ENCODE measurements at places on chromosomes 4 and X.

DNA sequence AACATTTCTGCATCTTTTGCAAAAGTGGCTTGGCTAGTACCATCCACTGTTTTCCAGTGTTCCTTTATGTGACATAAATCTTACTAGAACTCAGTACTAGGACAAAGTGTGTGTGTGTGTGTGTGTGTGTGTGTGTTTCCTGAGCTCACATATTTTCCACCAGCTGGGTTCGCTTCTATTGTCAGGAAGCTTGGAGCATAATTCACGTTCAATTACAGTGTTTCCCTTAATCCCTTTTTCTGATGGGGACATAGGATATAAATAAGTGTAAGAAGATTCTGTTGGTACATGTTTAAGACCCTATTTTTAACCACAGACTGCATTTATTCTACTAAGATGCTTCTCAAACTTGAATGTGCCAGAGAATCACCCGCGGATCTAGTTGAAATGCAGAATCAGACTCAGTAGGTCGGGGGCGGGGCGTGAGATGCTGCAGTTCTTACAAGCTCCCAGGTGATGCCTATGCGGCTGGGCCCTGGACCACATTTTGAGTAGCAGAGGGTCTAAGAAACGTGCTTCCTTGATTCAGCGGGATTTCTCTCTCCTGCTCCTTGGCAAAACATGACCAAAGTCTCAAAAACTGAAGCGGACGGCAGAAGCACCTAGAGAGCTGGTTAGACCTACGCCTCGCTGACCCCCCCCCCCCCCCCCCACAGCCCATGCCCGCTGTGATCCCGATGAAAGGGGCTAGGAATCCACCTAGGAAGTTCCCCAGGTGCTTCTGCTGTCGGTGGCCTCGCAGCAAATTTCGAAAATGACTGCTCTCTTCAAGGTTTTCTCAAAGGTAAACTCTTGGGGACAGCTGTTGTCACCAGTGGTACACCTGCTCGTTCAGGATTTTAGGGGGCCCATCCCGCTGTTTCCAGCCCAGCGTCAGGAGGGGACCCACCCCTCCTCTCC is 797 bp downstream of the CD99L2 start:
- no peak for DNase-seq

GRCh38 chr4:73662709-73663546 is 42.7 kb upstream of the RASSF6 start:
- DNase-seq, result peak; percentile 47

GRCh38 chr4:116501954-116502353 is 583.4 kb downstream of the TRAM1L1 start:
- DNase-seq, result no peak

- no peak for DNase-seq
Measured at GRCh38 chr4:184805462-184806228, 20.1 kb downstream of the ACSL1 start.

- no peak for DNase-seq
Measured at GRCh38 chrX:48854898-48855297, 19.5 kb upstream of the PCSK1N start.

DNA sequence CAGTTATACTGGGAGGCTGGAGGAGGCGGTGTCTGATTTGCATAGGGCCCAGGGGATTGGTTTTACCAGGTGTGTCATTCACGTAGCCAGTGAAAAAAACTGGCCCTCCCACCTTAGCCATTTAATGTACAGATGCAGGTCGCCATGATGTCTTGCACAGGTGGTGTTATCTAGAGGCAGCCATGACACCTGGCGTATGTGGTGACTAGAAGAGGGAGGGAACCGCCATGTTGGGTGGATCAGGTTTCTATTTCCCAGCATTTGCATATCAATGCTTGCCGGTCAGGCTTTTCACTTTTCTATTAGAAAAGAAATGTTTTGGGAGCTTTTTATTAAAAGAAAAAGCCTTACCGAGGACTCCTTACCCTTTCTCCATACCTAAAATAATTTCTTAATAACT is 523.4 kb downstream of the ADGRL3 start:
- no peak for DNase-seq

GRCh38 chrX:37776987-37777325 is 2.9 kb upstream of the CYBB start:
- no peak for DNase-seq

DNA sequence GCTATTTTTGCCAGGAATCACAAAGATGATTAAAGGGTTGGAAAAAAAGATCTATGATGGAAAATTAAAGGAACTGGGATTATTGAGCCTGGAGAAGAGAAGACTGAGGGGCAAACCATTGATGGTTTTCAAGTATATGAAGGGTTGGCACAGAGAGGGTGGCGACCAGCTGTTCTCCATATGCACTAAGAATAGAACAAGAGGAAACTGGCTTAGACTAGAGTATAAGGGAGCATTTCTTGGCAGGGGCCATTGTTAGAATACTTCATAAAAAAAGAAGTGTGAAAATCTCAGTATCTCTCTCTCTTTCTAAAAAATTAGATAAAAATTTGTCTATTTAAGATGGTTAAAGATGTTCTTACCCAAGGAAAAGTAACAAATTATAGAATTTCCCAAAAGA is 75.1 kb downstream of the NPNT start:
- DNase-seq, result no peak

DNA sequence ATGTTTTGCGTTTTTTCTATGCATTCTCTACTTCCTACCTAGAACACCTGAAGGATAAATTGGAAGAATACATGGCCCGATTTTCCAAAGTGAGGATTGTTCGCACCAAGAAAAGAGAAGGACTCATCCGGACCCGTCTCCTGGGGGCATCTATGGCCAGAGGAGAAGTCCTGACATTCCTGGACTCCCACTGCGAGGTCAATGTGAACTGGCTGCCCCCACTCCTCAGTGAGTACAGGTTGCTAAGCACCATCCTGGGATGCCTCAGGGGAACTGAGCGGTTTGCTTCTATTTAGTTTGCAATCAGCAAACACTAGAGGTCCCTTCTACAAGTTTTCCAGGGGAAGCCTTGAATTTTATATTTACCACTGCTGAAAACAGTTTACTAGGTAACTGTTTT is 359.3 kb upstream of the GALNT7 start:
- no peak for DNase-seq

DNA sequence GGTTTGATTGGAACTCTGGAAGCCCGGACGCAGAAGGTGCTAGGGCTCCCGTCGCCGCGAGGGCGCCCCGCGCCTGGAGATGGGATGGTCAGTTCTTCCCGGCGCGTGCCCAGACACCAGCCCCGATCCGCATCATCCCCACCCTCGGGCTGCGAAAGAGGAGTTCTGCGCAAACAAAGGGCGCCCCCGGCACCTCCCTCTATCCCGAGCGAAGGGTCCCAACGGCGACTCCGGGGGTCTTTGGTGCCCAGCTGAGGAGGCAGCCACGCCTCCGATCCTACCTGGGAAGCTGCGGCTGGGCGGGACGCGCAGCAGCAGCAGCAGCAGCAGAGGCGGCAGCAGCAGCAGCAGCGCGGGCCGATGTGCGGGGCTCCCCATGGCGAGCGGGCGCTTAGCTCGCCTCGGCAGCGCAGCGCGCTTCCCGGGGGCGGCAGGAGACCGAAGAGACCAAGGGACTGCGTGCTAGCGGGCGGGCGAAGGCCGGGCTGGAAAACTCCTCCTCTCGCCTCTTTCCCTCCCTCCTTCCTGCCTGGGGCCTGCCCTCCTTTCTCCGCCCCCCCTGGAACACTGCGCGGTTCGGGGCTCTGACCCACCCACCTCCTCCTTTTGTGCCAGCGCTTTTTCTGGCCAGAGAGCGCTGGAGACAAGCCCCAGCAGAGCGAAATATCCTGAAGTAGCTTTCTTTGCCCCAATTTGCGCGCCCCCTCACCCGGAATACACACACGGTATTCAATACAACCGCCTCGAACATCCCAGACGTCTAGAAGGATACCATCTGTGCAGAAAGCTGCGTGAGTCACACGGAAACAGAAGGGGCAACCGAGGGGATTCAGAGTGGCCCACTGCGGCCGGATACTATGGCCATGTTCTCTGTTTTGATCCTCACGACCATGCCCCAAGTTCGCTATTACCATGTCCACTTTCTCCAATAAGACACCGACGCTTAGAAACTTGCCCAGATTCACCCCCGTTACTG is at the start of gene SRPX:
TSS of gene SRPX (minus strand) at position 457 of the 976 bp plus-strand sequence. CDS start at position 378, 79 bp downstream.
- no peak for DNase-seq

- DNase-seq, result no peak
Measured at GRCh38 chr4:44421330-44422065, 27.1 kb downstream of the KCTD8 start.

GRCh38 chrX:118630848-118631247 is 96.6 kb upstream of the IL13RA1 start:
- no peak for DNase-seq

GRCh38 chr4:74543983-74544382 is 99.0 kb downstream of the AREG start:
- DNase-seq, result peak; percentile 53

- peak; percentile 60 for DNase-seq
Measured at GRCh38 chrX:49155243-49155899, 7.2 kb upstream of the MAGIX start.

DNA sequence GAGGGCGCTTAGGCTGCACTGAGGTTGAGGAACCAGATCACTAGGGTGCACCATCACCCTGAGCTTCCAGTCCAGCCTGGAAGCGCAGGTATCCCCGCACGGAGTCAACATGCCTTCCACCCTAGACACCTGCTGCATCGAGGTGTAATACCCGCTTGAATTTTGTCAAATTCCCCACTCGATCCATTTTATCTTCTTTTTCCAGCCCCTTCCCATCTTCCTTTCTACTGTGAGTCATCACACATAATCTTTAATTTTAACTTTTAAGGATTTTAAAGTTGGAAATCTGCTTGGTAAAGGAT is 821 bp downstream of the PLK4 start:
- no peak for DNase-seq

GRCh38 chr4:113869743-113870375 is 108.3 kb upstream of the CAMK2D start:
- DNase-seq, result peak; percentile 69

GRCh38 chr4:3360777-3361176 is 68.0 kb downstream of the RGS12 start:
- no peak for DNase-seq

- DNase-seq, result no peak
Measured at GRCh38 chr4:72743078-72743477, 174.1 kb upstream of the ADAMTS3 start.

DNA sequence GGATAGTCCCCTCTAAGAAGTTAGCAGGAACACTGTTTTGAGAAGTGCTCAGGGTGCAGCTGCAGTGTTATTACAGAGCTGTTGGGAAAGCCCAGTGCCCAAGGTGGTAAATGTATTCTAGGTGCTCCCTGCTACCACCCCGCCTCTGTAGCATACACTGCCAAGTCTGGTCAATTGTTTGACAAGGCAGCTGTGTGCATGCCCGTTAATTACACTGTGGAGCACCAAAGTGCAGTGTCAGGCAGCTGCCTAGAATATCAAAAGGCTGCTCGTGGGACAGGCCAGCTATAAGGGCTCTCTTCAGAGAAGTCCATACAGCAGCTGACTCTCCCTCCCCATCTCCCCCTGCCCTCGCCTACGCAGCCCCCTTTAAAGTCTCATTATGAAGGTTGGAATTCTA is 99.9 kb upstream of the KLHL13 start:
- no peak for DNase-seq

- no peak for DNase-seq
Measured at GRCh38 chrX:40054793-40055192, 43.0 kb downstream of the BCOR start.

DNA sequence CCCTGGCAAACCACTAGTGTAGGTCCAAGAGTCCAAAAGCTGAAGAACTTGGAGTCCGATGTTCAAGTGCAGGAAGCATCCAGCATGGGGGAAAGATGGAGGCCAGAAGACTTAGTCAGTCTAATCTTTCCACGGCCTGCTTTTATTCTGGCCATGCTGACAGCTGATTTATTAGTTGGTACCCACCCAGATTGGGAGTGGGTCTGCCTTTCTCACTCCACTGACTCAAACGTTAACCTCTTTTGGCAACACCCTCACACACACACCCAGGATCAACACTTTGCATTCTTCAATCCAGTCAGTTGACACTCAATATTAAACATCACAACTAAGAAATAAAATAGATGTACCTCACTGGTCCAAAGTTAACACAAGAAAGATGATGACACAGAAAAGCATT is 134.8 kb upstream of the GABRA2 start:
- no peak for DNase-seq

- peak; percentile 64 for DNase-seq
Measured at GRCh38 chr4:121736735-121737351, 28.1 kb downstream of the SMIM43 start.

DNA sequence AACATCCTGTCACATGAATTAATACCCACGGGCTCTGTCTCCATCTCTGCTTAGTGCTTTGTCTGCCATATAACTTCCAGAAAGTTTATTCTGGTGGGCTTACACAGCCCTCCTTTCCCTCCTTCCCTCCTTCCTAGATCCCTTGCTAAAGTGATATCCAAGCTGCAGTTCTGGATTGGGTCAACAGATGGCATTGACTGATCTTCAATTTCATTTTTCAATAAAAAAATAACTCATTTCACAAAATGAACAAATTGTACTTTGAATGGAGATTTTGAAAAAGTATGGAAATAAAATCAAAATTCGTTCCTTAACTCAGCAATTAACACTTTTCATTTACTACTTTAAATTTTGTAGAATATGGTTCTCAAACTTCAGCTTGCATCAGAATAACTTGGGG is 94.9 kb downstream of the NXF2 start:
- DNase-seq, result no peak

Data from brain microvascular endothelial cell (primary cell).